A549 (cell line): ENCODE measurements at places on chromosomes 16 and 17.

- no peak for DNase-seq
These were observed 101.6 kb downstream of the MSI2 start for GRCh38 chr17:57357830-57358430.

GRCh38 chr17:32631341-32632096 lies 144.7 kb downstream of the CDK5R1 start:
- DNase-seq = no peak

GRCh38 chr16:50445621-50446555 lies 77.1 kb upstream of the BRD7 start:
- DNase-seq = no peak

DNA sequence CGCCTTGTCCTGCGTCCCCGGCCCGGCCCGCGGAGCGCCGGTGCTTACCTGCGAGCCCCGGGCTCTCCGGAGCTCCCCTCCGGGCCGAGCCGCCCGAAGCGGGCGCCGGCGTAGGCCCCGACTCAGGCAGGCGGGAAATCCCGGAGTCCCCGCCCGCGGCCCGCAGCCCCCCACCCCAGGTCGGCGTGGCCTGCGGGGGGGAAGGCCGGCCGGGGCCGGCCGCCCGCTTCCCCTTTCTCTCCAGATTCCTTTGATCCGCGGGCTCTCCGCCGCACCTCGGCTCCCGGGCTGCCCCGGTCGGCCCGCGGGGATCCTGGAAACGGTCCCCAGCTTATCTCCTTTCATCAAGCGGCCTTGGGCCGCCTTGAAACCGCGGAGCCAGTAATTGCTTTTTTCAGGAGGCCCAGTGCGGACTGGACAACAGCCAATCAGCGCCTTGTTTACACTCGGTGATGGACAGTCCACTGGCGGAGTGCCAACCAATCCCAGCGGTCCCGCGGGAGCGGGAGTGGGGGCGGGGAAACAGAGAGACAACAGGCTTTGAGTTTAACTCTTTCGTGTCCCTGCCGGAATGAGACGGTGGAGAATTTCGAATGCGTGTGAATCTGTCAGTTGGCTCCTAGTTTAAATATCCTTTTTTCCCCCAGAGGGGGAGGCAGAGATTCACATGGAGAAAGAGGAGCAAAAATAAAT lies 1.4 kb upstream of the BAHCC1 start:
- DNase-seq = peak; percentile 100

GRCh38 chr17:73827627-73828291 lies 183.5 kb upstream of the SDK2 start:
- DNase-seq = no peak

- no peak for DNase-seq
These were observed 155.7 kb downstream of the SOCS1 start for GRCh38 chr16:11100239-11100750.

DNA sequence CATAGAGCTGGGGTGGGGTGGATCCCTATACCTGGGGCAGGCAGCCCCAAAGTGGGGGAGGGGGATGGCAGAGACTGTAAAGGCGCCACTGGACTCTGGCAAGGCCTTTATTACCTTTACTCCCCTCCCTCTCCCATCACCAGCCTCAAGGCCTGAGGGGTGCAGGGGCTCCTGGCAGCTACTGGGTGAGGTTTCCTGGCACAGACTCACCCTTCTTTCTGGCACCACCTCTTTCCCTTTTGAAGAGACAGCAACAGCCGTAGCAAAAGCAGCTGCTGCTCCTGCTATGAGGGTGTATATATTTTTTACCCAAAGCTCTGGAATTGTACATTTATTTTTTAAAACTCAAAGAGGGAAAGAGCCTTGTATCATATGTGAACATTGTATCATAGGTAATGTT lies 17.6 kb downstream of the RAPGEFL1 start:
- DNase-seq = no peak

DNA sequence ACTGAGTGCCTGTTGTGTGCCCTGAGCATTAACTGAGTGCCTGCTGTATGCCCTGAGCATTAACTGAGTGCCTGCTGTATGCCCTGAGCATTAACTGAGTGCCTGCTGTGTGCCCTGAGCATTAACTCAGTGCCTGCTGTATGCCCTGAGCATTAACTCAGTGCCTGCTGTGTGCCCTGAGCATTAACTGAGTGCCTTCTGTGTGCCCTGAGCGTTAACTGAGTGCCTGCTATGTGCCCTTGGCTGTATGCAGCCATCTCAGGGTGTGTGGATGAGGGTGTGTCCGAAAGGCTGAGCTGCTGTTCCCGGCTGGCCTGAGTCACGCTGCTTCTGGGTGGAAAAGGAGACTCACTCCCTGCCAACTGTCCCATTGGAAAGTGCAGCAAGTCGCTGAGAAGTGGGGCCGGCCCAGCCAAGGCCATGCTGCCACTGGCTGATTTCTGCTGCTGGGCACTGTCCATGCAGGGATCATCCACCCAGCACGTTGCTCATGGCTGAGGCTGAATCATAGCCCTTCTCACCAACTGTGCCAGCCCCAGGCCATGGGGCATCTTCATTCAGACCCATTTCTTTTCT lies 113.8 kb downstream of the OR1D5 start:
- DNase-seq = peak; percentile 87

DNA sequence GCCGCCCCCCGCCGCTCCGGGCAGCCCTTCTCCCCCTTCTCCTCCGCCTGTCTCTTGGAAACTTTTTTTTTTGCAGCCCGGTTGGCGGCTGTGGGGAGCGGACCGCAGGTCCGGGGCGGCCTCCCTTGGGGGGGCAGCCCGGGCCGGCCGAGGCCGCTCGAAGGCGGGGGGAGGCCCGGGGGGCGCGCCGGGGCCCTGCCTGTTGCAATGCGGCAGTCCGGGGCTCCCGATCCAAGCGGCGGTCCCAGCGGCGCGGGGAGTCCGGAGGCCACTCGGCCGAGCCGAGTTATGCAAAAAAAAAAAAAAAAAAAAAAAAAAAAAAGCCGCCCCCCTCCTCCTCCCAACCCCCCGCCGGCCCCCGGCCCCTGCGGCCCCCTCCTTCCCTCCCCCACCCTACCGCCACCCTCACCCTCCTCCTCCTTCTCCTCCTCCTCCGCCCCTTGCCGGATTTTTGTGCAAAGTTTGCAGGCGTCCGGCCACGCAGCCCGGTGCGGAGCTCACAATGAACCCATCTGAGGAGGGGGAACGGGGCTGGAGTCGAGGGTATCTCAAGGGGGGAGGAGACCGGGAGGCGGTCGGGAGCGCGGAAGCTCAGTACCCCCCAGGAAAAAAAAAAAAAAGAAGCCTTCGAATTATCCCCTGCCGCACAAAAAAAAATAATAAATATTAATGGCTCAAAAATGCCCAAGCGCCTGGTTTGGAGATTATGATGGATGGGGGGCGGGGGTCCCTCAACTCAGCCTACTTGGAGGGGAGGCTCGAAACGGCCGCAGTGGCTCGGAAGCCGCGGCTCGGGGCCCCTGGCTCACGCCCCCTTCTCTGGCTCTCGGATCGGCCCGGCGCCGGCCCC lies at the start of gene ZNF423:
TSS of gene ZNF423 (minus strand) at position 291 of the 850 bp plus-strand sequence. CDS start 338 bp downstream, outside the sequence.
- DNase-seq = no peak

- DNase-seq = no peak
These were observed 246.4 kb downstream of the XYLT1 start for GRCh38 chr16:17224350-17224749.

DNA sequence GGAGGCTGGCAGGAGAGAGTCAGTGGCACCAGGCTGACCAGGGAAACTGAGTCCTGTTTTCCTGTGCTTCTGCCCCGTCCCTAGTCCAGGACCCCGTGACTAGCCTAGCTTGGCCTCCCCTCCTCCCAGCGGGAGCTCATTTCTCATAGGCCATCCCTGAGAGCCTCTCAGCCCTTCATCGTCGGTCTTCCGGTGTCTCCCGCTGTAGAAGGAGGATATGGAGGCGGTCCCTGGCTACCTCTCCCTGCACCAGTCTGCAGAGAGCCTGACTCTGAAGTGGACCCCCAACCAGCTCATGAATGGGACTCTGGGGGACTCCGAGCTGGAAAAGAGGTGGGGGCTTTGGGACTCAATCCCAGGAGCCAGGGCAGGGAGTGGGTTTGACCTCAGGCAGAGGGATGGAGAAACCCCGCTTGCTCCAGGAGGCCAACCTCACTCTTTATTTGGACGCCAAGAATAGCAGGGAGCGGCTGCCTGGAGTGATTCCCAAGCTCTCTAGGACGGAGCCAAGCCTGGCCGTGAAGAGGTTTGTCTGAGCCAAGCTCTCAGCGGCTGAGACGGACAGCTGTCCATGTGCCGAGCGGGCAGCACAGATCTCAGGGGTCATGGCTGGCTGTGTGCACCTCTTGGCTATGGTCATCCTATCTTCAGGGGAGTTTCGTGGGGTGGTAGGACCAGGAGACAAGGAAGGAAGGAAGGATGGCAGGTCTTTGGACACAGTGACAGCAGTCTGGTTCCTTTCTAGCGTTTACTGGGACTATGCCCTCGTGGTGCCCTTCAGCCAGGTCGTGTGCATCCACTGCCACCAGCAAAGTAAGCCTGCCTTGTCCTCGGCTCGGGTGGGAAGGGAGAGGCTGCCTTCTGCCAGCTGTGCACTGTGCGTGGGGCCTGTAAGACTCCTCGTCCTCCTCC lies 26.8 kb downstream of the SGSM2 start:
- DNase-seq = no peak
